ENCODE measurements at places on chromosomes 7 and 10.

- DNase-seq: no peak
These were observed 694 bp upstream of the FAS start for GRCh38 chr10:88989824-88990383.

DNA sequence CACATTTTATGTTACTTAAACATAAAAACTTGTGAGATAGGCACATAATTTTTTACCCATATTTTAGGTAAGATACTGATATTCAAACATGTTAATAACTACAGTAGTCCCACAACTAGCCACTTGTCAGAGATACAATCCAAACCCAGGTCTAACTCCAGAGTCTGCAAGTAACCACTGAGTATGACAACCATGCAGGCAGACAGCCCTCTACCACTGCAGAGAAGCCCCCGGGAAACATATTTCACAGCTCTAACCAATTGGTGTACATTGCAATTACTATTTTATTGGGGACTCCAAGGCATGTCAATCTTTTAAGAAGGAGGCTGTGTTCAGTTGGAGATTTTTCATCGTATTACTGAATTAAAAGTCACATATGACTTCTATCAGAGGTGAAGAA lies 107.2 kb upstream of the FAM133B start:
- no peak for DNase-seq

DNA sequence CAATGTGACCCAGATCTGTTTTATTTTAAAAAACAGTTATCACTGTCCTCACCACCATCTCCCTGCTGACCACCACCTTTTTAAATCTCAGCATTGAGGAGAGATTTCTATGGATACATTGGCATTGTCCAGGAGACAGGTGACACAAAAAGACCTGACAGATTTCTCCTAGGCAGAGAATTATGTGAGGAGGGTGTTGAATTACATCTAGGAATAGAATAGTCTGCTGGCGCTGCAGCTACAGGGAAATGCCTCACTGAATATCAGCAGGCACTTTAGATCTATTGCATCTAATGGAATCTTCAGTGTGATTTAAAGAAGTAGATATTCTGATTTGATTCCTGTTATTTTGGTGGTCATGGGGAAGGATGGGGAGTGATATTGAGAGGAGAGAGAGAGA lies 593.5 kb downstream of the NRG3 start:
- DNase-seq: no peak

GRCh38 chr7:150944066-150945042 lies 33.8 kb downstream of the KCNH2 start:
- no peak for DNase-seq

DNA sequence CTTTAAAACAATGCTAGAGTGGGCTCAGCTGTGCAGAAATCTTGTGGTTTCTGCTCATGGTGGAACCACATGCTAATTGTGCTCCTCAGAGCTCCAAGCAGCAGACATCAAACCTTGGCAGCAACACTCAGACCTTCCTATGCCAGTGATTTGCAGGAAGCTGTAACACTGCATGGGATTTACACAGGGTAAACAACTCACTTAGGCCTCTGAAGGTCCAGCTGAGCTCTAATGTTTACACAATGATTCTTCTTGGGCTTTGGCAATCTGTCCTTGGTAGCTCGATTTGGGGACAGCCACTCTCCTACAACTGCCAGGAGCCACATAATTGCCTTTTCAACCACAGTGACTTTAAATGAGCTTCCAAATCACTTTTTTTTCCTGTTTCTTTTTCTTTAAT lies 97.7 kb upstream of the PDLIM1 start:
- no peak for DNase-seq

DNA sequence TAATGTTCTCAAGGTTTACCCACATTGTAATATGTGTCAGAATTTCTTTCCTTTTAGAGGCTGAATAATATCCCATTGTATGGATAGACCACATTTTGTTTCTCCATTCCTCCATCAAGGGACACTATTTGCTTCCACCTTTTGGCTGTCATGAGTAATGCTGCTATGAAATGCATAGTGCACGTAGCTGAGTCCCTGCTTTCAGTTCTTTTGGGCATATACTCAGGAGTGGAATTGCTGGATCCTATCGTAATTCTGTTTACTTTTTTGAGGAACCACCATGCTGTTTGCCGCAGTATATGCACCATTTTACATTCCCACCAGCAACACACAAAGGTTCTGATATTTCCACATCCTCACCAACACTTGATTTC lies 60.0 kb downstream of the PRF1 start:
- DNase-seq: no peak

DNA sequence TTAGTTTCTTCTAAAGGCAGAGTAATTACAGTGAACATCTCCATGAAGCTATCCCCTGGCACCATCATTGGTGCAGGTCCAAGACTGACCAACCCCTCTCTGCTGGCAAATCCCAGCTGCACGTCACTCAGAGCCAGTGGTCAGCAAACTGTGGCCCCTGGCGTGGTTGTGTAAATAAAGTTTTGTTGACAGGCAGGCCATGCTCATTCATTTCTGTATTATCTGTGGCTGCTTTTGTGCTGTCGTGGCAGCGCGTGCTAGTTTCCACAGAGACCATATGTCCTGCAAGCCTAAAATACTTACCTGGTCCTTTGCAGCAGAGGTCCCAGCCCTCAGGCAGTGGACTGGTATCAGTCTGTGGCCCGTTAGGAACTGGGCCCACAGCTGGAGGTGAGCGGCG lies 117.6 kb upstream of the NPS start:
- DNase-seq: no peak

DNA sequence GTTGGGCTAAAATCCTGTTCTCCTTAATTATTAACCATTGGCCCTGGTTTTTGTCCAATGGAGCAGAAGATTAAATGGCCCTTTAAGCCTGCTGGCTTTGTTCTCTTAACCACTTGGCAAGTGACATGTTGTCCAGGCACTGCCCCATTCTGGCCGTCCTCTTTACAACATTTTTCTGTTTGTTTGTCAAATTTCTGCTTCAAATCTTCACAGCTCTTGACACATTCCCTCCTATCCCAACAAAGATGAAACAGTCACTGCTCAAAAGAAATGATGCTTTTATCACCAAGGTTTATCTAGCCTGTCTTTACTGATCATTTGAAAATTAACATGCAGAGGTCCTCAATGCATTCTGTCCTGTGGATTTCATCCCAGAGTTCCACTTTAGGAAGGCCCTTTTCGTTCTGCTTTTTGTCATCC lies 700.4 kb downstream of the KCNMA1 start:
- no peak for DNase-seq

- DNase-seq: no peak
These were observed 275.4 kb upstream of the PFKP start for GRCh38 chr10:2791774-2792443.

GRCh38 chr7:650339-651031 lies 76.0 kb upstream of the DNAAF5 start:
- DNase-seq: no peak
